ENCODE measurements at places on chromosomes 2 and 18. TPM values are rescaled to one million over a fixed set of nuclear protein-coding genes. Genes with fewer than 3 reads are reported as not detected.

- DNase-seq, result no peak
These were observed 80.6 kb downstream of the EML6 start for GRCh38 chr2:54803783-54804751.

- DNase-seq, result no peak
These were observed 50.0 kb downstream of the TGIF1 start for GRCh38 chr18:3500016-3500415.

The KIF1A gene
- total RNA-seq, result 3.7 TPM

GRCh38 chr2:172072706-172073105 lies 12.6 kb upstream of the DLX1 start:
- no peak for DNase-seq

GRCh38 chr2:135951041-135951583 lies 34.3 kb downstream of the DARS1 start:
- no peak for DNase-seq

The NEUROD1 gene
- total RNA-seq, result not detected

The DNAH7 gene
- 0.34 TPM for total RNA-seq

The ATRAID gene
- total RNA-seq, result 107 TPM

DNA sequence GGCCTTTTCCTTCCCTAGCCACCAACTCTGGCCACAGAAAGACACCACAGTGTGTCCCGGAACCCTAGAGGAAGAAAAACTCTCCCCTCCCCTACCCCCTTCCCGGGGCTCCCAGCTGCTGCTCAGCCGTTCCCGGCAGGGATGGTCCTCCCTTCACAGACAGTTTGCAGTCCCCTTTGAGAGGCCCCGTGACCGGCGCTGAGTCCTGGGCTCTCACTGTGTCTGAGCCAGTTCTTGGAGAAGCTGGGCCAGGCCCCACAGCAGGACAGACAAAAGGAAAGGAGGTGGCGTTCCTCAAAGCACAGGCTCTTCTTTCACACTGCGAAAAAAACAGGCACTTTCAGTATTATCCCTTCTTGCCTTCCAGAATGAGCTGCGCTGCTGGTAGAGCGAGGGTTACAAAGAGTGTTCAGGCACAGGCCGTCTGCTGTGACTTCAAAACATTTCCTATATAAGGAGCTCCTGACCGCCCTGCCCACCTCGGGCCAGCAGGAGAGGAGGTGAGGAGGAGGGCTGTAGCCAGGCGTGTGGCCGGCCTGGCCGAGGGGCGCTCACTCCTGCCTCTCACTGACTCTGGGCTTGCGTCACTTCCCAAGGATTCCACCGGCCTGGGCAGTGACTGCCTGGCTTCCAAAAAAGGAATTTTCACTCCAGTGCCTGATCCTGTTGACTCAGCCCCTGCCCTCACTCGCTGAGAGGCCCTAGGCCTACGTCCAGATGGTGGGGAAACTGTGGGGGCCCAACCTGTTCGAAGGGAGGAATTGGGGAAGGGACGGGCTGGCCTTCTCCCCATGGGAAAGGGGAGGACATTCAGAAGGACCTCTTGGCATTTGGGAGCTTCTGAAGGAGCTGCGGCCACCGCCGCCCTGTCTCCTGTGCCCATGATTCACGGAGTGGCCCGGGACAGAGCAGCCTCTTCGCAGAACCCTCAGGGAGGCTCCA lies 24.9 kb downstream of the CIDEA start:
- DNase-seq, result peak; percentile 66

GRCh38 chr18:3526421-3527354 lies 76.7 kb downstream of the TGIF1 start:
- DNase-seq, result no peak

DNA sequence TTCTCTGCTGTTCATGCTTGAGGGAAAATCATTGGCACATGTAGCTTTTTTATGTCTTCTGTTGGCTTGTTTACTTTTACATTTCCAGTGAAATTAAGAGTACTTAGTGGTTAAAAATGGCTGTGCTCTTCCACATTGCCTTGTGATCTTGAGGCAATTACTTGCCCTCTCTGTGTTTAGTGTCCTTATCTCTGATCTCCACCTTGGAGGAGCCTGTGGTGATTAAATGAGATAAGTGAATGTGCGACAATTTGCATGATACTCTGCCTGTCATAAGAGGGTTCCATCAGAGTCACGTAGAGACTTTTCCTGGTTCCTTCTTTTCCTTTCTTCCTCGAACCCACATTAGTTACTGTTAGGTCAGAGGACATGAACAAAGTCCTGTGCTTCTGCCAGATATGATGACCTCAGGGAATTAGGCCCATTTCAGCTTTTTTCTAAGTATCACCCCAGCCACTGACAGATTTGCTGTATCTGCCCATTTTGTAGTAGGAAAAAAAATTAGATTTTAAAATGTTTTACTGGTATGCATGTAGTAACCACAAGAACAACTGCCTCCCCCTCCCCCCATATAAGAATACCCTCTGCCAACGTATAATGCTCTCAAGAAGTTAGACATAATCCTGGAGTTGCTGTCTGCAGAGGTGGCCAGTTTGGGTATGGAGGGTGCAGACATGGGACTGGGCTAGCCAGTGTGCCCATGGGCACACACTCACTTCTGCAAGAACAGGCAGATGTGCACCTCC lies 51.9 kb downstream of the TET3 start:
- no peak for DNase-seq

The DLX1 gene
- total RNA-seq, result 1.1 TPM

DNA sequence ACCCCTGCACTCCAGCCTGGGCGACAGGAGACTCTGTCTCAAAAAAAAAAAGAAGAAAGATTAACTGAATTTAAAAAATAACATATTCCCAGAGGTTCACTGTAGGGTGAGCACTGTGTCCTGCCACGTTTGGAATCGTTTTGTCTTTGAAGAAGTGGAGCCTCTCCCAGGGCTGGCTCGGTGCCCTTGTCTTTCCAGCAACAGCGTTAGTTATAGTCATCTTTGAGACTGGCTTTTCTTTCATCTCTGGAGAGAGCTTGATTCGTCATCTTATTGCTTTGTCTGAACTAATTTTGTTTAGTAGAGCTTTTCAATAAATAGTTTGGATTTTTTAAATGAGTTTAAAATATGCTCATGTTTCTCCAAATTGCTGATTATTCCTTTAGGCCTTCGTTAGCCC lies 50.5 kb downstream of the IMPA2 start:
- DNase-seq, result peak; percentile 85

GRCh38 chr2:143957321-143957720 lies 562.6 kb downstream of the ZEB2 start:
- DNase-seq, result no peak

The ARL5A gene
- total RNA-seq, result 125 TPM

DNA sequence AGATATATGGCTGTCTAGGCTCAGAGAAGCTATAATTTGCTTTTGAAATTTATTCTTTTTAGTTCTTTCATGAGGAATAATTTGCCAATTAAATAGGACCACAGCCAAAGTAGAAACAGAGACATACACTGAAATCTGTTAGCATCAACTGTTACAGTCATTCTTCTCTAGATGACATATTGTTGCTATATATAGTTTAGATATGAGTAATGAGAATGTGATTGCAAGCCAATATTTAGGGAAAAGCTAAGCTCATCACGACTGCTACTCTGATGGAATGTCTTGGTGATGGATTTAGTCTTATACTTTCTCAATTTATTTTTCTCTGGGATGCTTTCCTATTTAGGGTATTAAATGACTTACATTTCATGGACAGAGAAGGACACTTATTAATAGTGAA lies 259.1 kb downstream of the LNPK start:
- no peak for DNase-seq

- DNase-seq, result no peak
These were observed 25.5 kb downstream of the LGALSL start for GRCh38 chr2:64479259-64480117.

DNA sequence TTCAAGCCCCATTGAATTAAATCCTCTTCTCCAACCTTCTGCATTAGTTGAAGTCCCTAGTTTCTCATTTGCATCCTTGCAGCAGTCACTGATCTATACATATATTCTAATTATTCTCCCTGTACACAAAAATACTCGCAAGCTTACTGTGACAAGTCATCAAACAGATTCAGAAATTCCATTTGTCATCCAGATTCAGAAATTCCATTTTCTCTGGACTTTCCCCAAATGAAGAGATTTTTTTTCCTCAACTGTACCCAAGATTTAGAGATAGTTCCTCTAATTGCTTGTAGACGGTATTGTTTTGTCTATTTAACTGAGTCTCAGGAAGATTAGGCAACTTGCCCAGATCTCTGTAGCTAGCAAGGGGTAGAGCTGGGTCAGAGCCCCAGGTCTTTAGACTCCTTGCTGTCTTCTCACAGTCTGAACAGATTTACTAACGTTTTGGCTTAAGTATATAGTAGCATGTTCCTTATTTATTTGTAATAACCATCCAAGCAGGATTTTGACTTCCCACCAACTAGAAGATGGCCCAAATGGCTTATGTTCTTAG lies 34.2 kb downstream of the RAB12 start:
- DNase-seq, result no peak

DNA sequence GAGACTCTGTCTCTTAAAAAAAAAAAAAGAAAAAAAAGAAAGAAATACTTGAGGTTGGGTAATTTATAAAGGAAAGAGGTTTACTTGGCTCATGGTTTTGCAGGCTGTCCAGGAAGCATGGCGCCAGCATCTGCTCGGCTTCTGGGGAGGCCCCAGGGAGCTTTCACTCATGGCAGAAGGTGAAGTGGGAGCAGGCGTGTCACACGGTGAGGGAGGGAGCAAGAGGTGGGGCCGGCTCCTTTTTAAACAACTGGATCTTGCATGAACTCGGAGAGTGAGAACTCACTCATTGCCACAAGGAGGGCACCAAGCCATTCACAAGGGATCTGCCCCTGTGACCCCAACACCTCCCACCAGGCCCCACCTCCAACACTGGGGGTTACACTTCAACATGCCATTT lies 30.6 kb downstream of the CYP26B1 start:
- DNase-seq, result peak; percentile 59

The AGXT gene
- total RNA-seq, result not detected

GRCh38 chr2:53510401-53510800 lies 257.2 kb upstream of the CHAC2 start:
- no peak for DNase-seq

DNA sequence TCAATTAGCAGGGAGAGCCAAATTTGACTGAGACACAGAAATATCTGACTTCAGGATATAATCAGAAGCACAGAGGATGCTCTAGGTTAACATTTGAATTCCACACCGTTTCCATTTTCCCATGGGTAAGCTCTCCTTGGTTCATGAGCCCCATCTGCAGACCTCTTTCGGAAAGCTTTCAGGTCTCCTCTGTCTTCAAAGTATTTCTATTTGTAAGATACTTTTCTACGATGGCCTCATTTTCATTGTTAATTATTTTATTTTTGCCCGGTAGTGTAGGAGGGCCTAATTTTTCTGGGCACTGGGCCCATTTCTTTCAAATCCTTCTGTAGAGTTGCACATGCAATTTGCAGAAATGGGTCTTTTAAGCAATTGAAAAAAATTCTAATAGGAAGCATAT lies 53.8 kb downstream of the LRPPRC start:
- DNase-seq, result no peak

- no peak for DNase-seq
These were observed 182.1 kb downstream of the ETAA1 start for GRCh38 chr2:67579216-67579615.

The ANXA4 gene
- total RNA-seq, result 60.2 TPM

DNA sequence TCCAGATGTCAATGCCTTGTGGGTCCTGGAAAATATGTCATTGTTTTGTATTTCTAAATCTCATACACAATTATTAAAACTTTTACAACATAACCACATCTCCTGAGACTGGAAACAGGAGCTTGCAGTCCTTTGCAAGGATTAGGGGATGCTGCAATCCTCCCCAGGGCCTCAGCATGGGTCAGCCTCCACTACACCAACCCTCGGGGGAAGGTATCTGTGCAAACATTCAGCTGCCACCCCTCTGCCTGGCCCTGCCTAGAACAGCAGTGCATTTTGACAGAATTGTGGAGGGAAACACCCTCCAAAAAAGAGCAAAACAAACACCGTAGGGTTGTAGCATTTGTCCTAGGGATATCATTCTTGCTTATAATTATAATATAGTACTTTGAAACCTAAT lies 4.2 kb upstream of the UPP2 start:
- no peak for DNase-seq

The IL36RN gene
- total RNA-seq, result 94.8 TPM

All from lower leg skin (tissue), 4 donors.